Fibroblast of skin of left quadriceps (primary cell): ENCODE measurements at places on chromosomes 6 and 20.

- DNase-seq, result no peak
Measured at GRCh38 chr6:4346659-4347333, 211.4 kb upstream of the ECI2 start.

- no peak for DNase-seq
Measured at GRCh38 chr6:112106562-112106961, 19.2 kb downstream of the FAM229B start.

- DNase-seq, result no peak
Measured at GRCh38 chr6:79632580-79632979, 1.5 kb downstream of the SH3BGRL2 start.

DNA sequence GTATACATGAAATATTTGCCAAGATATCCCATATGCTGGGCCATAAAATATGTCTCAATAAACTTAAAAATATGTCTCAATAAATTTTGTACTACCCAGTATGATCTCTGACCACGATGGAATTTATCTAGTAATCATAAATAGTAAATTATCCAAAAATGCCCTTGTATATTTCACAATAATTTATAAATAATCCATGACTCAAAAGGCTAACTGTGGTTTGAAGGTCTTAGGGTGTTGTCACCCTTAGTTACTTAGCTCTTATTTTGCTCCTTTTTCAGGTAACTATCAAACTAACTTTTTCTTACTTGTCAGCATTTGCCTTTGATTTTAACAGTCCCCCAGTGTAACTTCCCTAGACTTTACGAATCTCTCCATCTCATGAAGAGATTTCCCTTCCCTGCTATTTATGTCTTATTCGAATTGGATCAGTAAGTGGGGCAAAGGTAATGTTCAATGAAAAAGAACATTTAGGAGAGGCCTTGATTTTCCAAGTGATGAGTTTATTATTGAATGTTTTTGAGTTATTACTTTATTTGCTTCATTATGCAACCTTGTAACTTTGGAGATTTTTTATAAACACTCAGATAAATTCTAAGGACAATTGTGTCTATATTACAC, 109.0 kb upstream of the THBS2 start:
- peak; percentile 10 for DNase-seq

DNA sequence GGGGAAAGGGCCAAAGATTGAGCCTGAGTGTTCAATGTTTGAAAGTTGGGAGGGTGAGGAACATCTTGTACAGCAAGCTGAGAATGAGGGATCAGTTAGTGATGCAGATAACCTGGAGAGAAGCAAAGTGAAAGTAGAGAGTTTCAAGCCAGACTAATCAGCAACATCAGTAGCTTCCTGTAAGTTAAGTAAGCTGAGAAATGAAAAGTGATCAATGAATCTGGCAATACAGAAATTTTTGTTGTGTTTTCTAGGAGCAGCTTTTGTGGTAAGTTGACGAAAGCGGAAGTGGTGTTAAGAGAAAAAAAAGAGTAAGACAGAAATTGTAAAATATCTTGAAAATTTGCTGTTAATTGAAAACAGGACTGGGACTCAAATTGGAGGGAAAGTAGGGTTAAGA, 855.5 kb upstream of the MAP3K7 start:
- DNase-seq, result no peak

DNA sequence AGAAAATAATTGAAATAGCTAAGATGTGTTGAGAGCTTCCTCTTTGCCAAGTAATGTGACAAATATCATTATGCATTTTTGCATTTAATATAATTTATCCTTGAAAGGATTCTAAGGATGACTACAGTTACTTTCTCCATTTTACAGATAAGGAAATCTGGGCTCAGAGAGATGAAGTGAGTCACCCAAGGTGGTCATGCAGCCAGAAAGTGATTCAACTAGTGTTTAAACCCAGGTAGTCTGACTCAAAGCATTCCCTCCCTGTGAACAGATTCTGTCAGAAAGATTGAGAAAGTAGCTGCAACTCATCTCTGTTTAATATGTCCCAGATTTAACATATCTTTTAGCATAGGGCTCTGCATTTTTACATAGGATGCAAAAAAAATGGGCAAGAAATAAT, 28.1 kb downstream of the NRSN1 start:
- no peak for DNase-seq

DNA sequence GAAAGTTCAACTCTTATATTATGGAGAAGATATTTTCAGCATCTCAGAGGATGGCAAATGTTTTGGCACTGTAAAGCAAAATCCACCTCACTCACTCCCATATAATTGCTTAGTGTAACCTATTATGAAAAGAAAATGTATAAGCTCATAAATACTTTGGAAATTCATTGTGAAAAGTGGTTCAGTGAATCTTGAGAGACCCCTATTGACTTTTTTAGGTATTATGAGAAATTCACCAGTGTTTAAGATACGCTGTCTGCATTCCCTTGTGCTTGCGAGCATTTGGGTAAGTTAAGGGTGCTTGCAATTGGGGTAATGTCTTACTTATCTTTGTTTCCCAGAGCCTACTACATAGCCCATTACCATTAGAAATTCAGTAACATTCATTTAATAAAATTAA, 66.3 kb upstream of the BMP5 start:
- no peak for DNase-seq

- peak; percentile 27 for DNase-seq
Measured at GRCh38 chr6:104711371-104711770, 148.3 kb downstream of the HACE1 start.

GRCh38 chr6:7473805-7474719, 67.4 kb upstream of the DSP start:
- DNase-seq, result no peak

- DNase-seq, result no peak
Measured at GRCh38 chr20:45518282-45518681, 2.9 kb upstream of the SPINT3 start.

DNA sequence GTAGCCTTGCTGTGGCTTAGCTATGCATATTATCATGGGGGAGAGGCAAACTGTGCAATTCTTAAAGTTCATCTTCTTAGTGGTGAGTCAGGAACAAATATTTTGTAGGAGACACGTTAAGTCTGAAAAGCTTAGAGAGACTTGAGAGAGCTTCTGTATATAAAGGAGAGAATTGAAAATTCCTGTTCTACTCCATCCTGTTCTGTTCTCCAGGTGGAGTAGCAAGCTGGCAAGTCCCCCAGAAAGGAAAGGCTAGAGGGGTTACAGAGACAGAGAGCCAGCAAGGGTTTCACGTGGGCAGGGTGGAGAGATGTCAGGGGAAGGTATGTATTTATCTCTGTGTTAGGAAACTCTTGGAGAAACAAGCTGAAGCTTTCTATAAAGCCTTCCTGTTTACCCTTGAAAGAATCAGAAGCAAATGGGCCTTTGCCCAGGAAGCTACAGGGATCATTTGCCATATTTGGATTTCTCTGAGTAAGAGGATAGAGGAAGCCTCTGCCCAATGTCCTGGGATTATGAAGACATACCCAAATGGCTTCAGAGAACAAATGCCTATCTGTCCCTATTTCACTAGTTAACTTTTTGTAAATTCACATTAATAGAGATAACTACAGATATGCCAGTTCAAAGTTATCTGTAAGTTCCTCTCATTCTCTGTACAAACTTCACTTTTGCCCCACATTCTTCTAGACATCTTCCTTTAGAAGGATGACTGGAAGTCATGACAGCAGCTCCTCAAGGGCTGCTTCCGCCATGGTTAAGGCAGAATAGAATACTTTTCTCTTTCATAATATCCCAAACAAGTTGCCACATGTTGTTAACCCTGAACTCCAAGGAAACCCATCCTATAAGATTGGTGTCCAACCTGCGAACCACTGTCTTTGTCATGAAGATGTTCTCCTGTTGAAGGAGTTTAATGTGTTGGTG, 126.7 kb upstream of the NEDD9 start:
- DNase-seq, result no peak

GRCh38 chr6:163823577-163823976, 409.1 kb downstream of the QKI start:
- DNase-seq, result no peak

DNA sequence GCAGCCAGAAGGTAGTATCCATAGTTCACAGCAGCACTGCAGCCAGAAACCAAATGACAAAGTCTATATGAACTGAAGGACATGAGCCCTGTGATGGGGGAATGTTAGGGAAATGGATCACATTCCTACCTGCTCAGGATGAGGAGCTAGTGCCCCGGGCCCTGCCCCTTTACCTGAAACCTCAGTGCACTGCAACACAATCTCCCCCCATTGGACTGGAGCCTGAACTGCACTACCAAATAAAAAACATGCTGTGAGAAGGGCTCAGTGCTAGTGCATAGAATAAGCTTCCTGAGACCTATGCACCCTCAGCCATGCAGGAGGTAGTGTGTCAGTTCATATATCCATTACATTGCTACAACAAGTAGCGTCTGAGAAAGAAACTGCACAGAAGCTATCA, 477.8 kb downstream of the HACE1 start:
- DNase-seq, result no peak

DNA sequence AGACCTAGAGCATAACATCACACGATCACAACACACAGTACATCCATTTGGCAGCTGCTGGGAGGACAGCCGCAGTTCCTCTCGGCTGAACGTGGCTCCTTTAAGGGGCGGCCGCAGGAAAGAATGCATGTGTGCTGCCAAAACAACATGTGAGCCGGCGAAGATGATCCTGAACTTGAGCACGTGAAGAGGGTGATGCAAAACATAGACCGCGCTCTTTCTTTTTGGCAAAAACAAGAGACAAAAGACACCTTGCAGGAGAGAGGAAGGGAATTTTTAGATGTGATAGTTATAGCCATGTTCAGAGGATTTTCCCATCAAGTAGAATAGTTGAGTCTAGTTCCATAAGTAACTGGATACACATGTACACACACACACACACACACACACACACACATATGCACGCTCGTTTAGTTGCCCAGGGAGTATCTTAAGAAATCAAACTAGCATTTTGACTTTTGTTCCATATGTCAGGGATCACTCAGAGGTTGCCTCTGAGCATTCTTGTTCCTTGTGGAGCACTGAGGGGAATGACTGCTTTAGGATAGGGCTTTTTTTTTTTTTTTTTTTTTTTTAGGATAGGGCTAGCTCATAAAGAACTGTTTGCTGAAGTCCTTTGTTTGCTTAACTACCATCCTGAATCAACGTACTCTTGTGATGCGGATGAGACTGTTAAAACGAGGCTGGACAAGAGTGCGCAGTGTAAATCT, 21.7 kb upstream of the RANBP9 start:
- DNase-seq, result peak; percentile 83

DNA sequence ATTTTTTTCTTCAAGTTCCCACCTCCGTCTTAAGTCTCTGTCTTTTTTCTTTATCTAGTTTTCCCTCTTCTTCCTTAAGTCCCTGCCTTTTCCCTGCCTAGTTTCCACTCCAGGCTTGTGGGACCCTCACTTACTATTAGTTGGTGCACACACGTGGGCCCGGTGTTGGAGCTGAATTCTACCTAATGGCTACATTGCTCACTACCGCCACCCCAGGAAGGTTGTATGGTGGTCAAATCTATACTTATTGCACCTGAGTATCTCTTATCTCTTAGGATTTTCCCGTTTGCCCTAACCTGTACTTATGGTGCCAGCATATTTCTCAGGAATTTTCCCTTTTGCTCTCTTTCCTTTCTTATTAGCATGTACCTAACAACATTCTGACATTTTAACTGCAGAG, 692.8 kb downstream of the EPM2A start:
- no peak for DNase-seq

GRCh38 chr20:2761885-2762284, 38.5 kb downstream of the CPXM1 start:
- DNase-seq, result no peak

DNA sequence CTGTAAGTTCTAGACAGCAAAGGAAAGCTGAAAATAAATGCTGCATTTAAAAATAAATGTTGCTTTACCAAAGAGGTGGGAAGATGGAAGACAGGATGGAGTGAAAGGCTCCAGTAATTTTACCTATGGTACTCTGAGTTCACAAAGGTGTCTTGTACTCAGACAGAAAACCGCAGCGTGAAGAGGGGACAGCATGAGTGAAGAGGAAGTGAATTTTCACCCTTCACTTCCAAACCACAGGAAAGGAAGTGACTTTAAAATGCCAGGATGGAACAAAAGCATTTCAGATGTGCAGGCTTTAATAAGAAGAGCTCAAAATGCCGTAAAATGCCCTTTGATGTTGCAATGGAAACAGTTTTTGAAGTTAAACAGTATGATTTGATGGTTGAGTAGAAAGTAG, 91.2 kb upstream of the TINAG start:
- no peak for DNase-seq

- no peak for DNase-seq
Measured at GRCh38 chr6:378958-379409, 12.6 kb upstream of the IRF4 start.

DNA sequence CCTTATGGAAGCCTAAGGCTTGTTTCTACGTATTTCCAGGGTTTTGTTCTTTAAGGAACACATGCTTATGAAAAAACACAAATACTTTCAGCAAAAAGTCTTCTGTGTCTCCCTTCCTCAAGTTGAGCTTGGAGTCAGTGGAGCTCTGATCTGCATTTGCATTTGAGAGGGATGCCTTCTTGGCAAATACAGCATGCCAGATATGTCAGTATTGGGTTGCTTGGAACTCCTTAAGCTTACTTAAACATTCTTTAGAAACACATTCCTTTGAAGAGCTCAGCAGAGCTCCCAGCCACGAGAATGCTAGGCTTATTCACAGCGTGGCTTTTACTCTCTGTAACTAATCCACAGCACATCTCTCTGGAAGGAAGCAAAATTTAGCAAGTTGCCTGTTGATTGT, 68.3 kb downstream of the ANKRD6 start:
- peak; percentile 3 for DNase-seq

GRCh38 chr6:26600759-26601158, 4.0 kb downstream of the ABT1 start:
- DNase-seq, result no peak

DNA sequence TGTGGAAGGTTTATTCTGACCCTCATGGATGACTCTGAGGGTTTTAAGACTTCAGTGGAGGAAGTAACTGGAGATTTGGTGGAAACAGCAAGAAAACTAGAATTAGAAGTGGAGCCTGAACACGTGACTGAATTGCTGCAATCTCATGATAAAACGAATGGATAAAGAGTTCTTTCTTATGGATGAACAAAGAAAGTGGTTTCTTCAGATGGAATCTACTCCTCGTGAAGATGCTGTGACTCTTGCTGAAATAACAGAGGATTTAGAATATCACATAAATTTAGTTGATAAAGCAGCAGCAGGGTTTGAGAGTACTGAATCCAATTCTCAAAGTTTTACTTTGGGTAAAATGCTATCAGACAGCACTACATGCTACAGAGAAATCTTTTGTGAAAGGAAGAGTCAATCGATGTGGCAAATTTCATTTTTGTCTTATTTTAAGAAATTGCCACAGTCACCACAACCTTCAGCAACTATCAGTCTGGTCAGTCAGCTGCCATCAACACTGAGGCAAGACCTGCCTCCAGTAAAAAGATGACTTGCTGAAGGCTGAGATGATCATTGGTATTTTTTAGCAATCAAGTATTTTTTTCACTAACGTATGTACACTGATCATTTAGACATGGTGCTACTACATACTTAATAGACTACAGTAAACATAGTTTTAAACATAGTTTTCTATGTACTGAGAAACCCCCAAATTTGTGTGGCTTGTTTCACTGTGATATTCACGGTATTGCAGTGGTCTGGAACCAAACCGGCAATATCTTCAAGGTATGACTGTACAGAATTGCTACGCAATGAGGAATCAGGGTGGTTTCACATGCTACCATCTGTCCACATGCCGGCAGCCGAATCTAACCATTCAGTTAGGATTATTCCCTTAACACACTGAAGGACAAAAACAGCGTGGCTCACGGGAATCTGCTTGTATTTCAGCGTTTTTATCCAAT, 149.0 kb downstream of the MYB start:
- DNase-seq, result no peak
